ENCODE measurements at places on chromosomes 3 and 15. TPM values are rescaled to one million over a fixed set of nuclear protein-coding genes. Genes with fewer than 3 reads are reported as not detected.

Gene ADAMTS17
- 0.42 TPM for total RNA-seq

Gene FBN1
- total RNA-seq, result 5.5 TPM

Gene LRRC3B
- total RNA-seq, result not detected

Gene CTXND1
- total RNA-seq, result 0.01 TPM

Gene RTP3
- not detected for total RNA-seq

Gene MNS1
- 3.0 TPM for total RNA-seq

Gene SLC51B
- 13.6 TPM for total RNA-seq

Gene DUOX1
- total RNA-seq, result not detected

Gene EPHA3
- not detected for total RNA-seq

Gene CYP11A1
- not detected for total RNA-seq

Gene TTBK2
- 1.3 TPM for total RNA-seq

Gene CLDN16
- total RNA-seq, result 0.16 TPM

Gene C3orf49
- total RNA-seq, result not detected

Gene KBTBD12
- total RNA-seq, result not detected

Gene STT3B
- 68.7 TPM for total RNA-seq

Gene MORC1
- total RNA-seq, result not detected

Gene SERF2
- 431 TPM for total RNA-seq

Gene DISP2
- 1.1 TPM for total RNA-seq

Gene NR2E3
- total RNA-seq, result 0.34 TPM

Gene SOX2
- total RNA-seq, result 0.41 TPM

Gene ABHD2
- total RNA-seq, result 161 TPM

Gene LRRC15
- total RNA-seq, result 0.13 TPM

Gene SIDT1
- total RNA-seq, result 0.32 TPM

Gene PLA1A
- 0.25 TPM for total RNA-seq

Gene MME
- total RNA-seq, result 0.12 TPM

Gene GORASP1
- 32.8 TPM for total RNA-seq

Gene WDR93
- 0.21 TPM for total RNA-seq

Gene PARP15
- not detected for total RNA-seq

Gene PIGX
- total RNA-seq, result 30.9 TPM

Gene GHSR
- total RNA-seq, result not detected

Gene BSN
- 0.16 TPM for total RNA-seq

Gene DAPK2
- 3.7 TPM for total RNA-seq

Gene SLC27A2
- 33.5 TPM for total RNA-seq

Gene EXD1
- total RNA-seq, result 0.14 TPM

Gene PLCD1
- 4.1 TPM for total RNA-seq

Gene POLR2M
- 52.7 TPM for total RNA-seq

Gene PLSCR2
- total RNA-seq, result not detected

Gene GOLGA6A
- 0.09 TPM for total RNA-seq

Gene SYNPR
- total RNA-seq, result not detected

Gene ZSCAN2
- 14.1 TPM for total RNA-seq

Gene RARB
- 6.7 TPM for total RNA-seq

Gene LRRIQ4
- not detected for total RNA-seq

Gene FGF7
- not detected for total RNA-seq

Gene AHSG
- total RNA-seq, result not detected

Gene SOX14
- total RNA-seq, result not detected

Gene BMF
- total RNA-seq, result 2.4 TPM

Gene PLS1
- total RNA-seq, result 11.1 TPM

Gene SERPINI1
- total RNA-seq, result 3.0 TPM

Gene SCN11A
- total RNA-seq, result 0.01 TPM

Gene PLA2G4D
- total RNA-seq, result not detected

Gene SNX22
- 1.2 TPM for total RNA-seq

Gene HYAL1
- 0.54 TPM for total RNA-seq

Gene RPL14
- 737 TPM for total RNA-seq

Gene ZNF860
- total RNA-seq, result 1.5 TPM
